ENCODE measurements at places on chromosomes 3 and 15.

GRCh38 chr3:24763393-24763792, 268.7 kb upstream of the THRB start:
- no peak for DNase-seq

DNA sequence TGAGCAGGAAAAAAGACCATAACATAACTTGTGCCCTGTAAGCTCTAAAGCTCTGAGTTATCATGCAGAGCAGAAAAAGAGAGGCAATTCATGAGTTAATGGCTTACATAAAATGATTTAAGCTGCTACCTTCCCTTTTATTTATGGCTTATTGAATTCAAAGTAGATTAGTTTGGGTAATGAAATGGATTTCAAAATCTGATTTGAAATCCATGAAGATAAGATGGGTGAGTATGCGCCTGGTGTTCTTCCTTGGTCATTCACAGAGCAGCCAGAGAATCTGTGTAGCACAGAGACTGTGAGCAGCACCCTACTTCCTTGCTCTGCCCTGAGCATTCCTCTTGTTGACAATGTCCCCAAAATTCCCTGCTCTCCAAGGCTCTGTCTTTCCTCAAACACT, 36.2 kb upstream of the MRPL3 start:
- DNase-seq, result no peak

GRCh38 chr3:37520907-37521341, 340.8 kb upstream of the CTDSPL start:
- no peak for DNase-seq

GRCh38 chr15:53976844-53977392, 1.3 kb upstream of the UNC13C start:
- no peak for DNase-seq

DNA sequence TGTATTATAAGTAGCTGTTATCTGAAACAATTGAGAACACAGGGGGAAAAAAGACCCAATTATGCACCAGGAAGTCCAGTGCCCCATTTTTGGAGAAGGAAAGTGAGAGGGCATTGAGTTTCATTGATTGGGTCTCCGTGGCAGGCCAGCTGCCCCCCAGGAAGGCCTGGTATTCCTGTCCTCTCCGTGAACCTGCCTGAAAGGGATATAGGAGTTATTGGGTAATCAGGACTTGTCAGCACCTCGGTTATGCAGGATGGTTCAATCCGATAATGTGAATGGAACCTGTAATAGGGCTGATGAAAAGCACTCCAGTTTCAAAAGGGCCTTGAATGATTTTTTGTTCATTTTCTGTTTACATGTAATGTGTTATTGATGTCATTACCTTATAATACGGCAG, 122.0 kb upstream of the RARB start:
- no peak for DNase-seq

DNA sequence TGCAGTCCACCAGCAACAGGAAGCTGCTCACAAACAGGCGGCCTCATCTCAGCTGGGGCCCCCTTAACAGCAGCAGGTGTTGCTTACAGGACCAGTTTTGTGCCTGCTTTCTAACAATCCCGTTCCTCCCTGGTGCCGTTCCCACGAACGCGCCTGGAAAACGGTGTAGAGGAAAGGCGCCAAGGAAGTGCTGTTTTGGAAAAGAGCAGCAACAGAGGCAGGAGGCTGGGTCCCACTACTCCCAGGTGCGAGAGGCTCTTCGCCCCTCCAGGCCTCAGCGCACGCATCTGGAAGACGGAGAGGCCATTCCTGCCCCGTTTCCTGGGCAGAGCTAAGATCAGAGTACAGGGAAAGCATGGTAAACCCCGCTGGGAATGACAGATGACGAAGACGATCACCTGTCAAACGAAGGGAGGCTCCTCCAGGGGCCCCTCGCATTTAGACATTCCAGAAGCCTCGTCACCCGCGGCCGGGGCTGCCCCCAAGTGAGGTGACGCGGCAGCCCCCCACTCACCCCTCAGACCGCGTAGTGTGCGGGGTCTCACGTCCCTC, 603 bp downstream of the SCAPER start:
- DNase-seq, result no peak

DNA sequence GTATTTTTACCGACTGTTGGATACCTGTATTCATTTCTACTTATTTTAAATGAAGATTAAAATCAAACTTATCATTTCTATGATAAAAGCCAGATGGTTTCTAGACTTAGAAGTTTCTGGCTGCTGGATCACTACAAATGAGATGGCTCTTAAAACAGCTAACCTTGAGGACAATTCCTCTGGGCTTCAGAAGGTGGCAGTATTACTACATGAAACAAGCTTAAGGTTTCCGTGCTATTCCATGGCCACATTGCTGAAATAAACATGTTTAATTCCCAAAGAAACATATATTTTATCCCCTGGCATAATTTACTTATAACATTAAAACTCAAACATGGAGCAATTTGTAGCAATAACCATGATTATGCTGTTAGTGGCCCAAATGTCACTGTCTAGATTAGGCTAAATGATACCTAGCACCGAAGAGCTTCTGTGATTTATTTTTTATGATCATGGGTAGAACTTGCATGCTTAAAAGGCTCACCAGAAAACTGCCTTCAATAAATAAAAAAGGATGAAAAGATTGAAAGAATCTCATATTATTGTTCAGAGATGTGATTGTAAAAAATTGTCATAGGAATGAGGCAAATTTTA, 204.0 kb upstream of the NANOGP8 start:
- DNase-seq, result peak; percentile 38

GRCh38 chr3:34675383-34676120, 877.1 kb downstream of the PDCD6IP start:
- DNase-seq, result no peak

DNA sequence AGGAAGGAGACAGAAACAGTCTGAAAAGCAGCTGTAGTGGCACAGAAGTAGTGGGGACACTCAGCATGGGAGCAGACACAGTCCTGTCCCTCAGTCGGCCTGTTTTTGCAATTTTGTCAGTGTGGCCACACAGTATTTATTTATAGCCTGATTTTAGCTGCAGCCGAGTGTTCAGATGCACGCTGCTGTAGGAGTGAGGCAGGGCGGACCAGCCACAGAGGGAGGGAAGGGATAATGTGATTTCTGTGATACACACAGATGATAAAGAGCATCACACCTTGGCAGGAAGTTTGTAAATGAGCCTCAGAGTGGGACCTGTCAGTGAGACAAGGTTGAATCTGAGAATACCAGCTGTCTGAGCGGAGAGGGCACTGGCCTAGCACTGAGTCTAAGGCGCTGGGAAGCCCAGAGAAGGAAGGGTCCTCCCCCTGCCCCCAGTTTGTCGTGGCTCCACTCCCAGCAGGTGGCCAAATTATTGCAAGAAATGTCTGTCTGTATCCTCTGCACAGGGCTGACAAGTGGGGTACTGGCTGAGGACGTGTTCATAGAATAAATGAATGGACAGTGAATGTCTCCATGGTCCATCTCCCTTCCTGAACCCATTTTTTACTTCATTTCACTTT, 3.8 kb downstream of the PSTPIP1 start:
- no peak for DNase-seq

DNA sequence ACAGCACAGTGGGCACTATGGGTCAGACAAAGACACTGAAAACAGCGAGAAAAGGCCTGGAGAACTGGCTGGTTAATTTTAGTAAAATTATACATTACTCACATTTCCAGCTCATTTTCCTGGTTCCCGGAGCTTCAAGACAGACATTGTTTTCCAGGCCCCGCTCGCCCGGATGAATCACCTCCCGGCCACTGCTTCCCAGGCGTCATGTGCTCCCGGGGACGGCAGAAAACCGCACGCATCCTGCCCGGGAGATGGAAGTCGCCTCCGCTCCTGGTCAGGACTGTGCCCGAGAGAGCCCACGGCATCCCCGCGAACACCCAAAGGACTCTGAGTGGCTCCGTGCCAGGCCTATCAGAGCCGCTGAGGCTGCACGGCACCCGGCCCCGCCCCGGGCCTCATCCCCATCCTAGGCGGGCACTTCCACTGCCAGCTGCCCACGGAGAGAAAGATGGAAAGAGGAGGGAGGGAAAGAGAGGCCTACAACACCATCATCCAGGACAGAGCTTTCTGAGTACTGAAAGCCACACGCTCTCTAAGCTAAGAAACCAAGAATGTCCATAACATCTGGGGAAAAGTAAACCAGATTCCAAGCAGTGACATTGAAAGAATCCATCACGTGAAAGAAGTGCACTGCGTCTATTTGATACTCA, 75.1 kb downstream of the VGLL4 start:
- DNase-seq, result no peak

DNA sequence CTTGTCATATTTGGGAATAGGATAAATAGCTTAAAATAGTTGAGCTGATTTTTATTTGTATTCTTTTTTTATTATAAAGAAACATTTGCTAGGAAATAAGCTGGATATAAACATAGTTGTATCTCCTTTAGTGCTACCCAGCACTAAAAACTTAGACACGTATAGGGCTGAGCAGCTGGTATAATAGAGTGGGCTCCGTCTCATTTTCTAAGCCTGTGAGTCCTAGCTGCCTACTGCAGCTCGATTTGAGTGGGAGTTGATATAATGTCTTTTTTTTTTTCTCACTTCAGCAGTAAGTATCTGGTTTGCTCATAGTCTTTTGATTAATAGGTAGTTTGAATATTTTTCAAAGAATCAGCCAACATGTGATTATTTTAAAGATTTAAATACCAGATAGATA, 34.2 kb downstream of the TFG start:
- no peak for DNase-seq

DNA sequence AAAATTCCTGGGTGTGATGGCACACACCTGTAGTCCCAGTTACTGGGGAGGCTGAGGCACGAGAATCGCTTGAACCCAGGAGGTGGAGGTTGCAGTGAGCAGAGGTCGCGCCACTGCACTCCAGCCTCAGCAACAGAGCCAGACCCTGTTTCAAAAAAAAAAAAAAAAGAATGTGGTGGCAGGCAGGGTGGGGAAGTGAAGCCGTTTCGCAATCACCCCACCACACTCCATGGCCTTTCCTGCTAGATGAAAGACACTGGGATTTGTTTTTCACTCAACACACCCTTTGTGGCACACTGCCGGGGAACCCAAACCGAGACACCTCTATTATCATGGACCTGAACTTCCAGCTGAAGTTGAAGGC, 172.4 kb upstream of the IQSEC1 start:
- DNase-seq, result peak; percentile 35

- DNase-seq, result no peak
These were observed 729.1 kb downstream of the NTRK3 start for GRCh38 chr15:87527416-87527815.

- DNase-seq, result no peak
These were observed 1.2 kb downstream of the CTSH start for GRCh38 chr15:78943692-78944091.

- no peak for DNase-seq
These were observed 104.0 kb upstream of the MYRIP start for GRCh38 chr3:39705351-39705900.

DNA sequence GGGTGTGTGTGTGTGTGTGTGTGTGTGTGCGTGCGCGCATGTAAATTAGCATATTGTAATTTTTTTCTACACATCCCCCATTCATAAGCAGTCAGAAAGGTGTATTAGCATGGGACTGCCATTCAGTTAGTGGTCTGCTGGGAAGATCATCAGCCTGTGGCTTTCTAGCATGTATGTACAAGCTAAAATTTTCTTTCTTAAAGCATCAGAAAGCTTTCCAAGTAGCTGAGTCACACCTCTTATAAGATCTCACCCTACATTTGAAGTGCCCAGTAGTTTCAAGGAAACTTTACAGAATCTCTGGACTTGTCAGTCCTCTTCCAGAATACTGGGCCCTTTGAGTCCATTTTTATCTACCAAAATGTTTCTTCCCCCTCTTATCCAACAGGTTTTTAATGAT, 411.4 kb upstream of the TPRG1 start:
- DNase-seq, result no peak

DNA sequence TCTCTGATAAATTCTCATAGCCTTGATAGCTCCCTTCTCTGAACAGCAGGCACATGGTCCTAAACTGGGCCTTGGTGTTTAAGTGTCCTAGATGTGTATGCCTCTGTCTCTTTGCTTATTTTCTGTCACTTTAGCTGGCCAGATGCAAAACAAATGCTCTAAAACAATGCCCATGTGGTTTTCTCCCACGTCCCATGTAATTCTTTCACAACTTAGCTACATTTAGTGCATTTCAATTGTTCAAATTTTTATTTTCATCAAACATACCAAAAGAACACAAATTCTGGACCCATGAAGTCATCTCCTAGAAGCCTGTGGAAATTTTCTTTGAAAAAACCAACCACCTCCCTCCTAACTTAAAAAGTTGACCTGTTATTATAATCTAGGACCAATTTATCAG, 491.3 kb upstream of the AGTR1 start:
- no peak for DNase-seq

Measured in suppressor macrophage treated with lipopolysaccharide for 4 hours (primary cell).